Activated CD4-positive, alpha-beta memory T cell treated with anti-CD3 and anti-CD28 coated beads, Interleukin-2, amount 10 ng/mL, durations not matched to agents 7 days and 5 days (primary cell): ENCODE measurements at places on chromosomes 7 and 10. TPM values are rescaled to one million over a fixed set of nuclear protein-coding genes. Genes with fewer than 3 reads are reported as not detected.

ANKRD7 gene
- not detected for total RNA-seq

PPP1R9A gene
- total RNA-seq: not detected

IQUB gene
- not detected for total RNA-seq

AKR1C4 gene
- not detected for total RNA-seq

CALN1 gene
- not detected for total RNA-seq

FXYD4 gene
- not detected for total RNA-seq

GJD4 gene
- not detected for total RNA-seq

NRCAM gene
- total RNA-seq: not detected

HYAL4 gene
- total RNA-seq: not detected

GRID2IP gene
- total RNA-seq: 0.28 TPM
